ENCODE measurements at places on chromosomes 1 and 21.

DNA sequence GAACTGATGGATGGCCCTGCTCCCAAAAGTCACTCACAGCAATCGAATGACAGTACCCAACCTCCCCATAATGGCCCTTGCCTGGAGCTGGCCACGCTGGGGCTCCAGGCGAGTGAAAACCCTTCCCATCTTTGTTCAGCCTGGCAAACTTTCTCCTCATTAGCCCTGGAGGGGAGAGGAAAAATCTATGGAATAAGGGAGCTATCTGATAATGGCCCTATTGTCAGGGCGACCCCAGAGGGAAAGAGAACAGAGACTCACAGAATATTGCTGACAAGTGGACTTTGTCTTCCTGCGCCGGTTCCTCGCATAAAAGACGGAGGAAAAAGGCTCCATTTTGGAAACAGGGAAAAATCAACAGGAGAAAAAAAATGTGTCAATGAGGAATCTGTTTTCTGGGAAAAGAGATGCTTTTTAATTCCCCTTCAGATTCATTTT, 13.0 kb upstream of the ARHGEF16 start:
- DNase-seq, result no peak

DNA sequence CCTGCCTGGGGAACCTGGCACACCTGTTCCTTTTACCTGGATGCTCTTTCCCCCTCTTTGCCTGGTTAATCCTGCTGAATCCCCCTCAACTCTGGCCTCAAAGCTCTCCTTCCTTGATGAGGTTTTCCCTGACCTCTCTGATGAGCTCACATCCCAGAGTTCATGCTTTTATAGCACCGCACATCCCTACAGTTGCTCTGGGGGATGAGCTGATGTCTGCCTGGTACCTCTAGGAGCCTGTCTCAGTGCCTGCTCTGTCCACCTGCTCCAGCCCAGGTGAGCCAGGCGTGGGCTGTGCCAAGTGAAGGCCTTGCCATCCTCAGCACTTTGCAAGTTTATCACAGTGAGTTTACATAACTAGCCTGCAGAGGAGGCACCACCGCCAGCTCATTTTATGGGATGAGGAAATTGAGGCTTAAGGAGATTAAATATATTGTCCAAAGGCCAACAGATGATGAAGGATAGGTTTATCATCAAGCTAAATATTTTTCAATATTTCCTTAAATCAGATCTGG, 58.6 kb upstream of the TMPRSS2 start:
- DNase-seq, result no peak

DNA sequence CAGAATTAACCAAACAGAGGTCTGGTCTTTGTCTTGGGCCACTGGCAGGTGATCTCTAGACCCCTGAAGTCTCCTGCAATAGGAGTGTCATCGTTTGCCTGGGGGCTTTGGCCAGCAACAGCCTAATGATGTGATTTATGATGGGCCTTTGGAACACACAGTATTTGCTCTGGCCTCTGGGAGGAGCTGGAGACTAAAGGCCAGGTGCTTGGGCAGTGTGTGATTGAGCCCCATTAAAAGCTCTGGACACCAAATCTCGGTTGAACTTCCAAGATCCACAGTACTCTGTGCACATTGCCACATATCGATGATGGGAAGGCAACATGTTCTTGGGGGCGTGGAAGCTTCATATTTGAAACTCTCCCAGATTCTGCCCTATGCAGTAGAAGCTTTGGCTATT, 32.0 kb upstream of the TLR5 start:
- DNase-seq, result no peak

- DNase-seq, result no peak
Observed at GRCh38 chr1:182679684-182680083, 4.7 kb downstream of the RGS8 start.

DNA sequence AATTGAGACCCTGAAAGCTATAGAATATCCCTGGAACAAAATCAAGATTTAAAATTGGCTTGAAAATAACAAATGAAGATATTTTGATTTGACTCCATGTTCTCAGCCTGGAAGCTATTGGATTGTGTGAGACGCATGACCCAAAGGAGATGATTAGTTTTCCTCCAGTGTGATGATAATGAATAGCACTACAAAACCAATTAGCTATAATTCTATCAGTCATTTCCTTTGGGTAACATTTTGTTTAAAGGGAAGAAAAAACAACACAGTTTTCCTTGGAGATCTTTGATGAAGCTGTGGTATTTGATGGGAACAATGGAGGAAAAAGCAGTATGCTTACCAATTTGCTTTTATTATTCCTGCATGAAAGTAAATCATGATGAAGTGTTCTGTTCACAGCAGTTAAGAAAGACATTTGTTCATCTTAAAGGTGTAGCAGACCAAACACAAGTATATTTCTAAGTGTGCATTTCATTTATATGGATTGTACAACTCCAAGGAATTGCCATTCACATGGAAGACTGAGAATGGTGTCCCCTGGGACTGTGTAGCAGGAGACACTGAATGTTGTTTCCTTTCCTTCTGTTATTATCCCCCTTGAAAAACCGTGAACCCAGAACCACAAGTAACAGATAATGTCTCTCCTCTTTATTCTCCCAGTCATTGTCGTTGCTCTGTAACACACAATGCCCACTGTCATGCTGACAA, 111.4 kb downstream of the CACHD1 start:
- no peak for DNase-seq

GRCh38 chr21:30257773-30258172, 25.0 kb downstream of the KRTAP24-1 start:
- DNase-seq, result peak; percentile 27

DNA sequence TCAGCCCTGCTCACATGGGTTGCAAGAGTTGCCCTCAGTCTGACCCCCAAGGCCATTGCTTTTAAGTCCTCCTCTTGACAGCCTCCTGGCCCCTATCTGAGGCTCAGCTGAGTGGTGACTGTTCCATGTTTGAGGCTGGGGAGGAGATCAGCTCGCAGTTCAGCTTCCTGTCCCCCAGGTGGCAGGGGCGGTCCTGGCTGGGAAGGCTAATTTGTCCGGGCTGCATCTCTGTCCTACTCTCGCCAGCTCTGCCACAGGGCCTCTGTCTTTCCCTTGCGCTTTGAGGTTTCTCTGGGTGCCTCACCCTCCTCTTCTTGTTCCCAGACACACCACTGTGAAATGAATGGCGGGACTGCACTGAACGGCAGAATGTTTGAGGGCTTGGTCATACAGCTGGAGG, 157.3 kb downstream of the KCNJ6 start:
- DNase-seq, result peak; percentile 60

DNA sequence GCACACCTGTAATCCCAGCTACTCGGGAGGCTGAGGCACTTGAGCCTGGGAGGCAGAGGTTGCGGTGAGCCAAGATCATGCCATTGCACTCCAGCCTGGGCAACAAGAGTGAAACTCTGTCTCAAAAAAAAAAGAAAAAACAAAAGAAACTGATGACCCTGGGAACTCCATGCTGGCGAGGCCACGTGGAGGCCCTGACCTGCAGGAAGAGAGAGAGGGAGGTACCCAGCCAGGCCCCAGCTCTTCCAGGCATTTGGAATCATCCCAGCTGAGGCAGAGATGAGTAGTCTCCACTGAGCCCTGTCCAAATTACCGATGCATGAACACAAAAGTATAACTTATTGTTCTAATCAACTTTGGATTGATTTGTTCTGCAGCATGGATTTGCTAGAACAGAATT, 132.0 kb upstream of the ZBTB40 start:
- no peak for DNase-seq

GRCh38 chr1:63189677-63190076, 132.7 kb upstream of the FOXD3 start:
- DNase-seq, result peak; percentile 19

GRCh38 chr1:86259390-86259789, 102.8 kb upstream of the COL24A1 start:
- no peak for DNase-seq

GRCh38 chr1:174967845-174968705, 31.7 kb upstream of the CACYBP start:
- no peak for DNase-seq

- no peak for DNase-seq
Observed at GRCh38 chr1:18924221-18924691, 21.9 kb upstream of the ALDH4A1 start.

- DNase-seq, result no peak
Observed at GRCh38 chr21:39595465-39595864, 17.3 kb upstream of the B3GALT5 start.

- DNase-seq, result no peak
Observed at GRCh38 chr21:18987520-18988026, 584.0 kb upstream of the TMPRSS15 start.

DNA sequence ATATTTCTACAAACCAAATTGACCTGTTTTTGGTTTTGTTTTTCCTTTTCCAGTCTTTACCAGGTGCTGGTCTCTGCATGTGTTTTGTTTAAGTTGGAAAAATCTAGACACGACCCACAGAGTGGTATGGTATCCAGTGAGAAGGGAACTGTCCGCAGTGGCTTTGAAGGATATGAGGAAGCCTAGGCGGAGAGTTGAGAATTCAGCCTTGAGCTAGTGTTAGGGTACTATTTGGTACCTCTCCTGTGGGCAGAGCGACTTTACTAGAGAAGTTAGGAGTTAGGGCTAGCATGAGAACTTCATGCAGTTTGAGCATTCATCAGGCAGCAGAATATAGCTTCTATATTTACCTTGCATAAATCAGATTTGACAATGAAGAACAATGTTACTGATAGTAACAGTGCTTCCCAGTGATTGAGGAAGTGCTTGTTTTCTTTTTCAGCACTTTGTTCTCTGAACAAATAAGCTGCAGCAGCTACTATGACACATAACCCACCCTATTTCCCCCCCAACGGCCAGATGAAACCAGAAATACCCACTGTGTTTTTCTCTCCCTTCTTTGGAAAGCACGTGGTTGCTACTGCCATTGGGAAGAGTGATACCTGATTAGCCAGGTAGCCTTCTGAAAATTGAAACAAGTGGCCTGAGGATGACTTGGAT, 19.0 kb downstream of the MRPS6 start:
- no peak for DNase-seq

DNA sequence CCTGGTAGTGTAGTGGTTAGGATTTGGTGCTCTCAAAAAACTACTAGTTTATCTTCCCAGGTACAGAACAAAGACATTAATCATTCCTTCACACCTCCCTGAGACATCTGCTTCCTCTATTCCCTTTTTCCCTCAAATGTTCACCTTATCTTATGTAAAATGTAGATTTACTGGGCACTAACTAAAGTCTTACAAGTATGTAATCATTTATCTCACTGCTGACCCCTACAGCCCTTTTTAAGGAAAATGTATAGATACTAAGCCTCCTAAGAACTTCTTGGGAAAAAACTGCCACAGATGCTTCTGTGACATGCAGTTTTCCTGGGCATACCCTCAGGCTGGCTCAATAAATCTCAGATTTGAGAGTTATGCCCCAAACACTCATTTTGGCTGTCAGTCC, 50.8 kb upstream of the NEK7 start:
- DNase-seq, result no peak

DNA sequence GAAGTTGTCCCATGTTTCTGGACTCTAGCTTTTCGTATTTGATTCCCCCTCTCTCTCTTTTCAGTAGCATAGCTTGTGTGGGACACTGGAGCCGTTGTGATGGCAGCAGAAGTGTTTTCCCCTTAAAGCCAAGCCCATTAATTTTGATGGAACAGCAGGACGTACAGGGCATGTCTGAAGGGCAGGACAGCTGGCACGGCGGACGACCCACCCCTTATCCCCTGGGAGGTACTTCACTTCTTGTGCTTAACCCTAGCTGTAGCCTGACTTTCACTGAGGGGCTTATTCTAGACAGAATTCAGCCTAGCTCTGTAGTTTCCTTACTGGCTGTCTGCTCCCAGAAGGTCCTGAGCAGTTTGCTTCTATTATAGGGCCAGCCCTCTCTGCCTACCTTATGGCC, 8.6 kb upstream of the PPFIA4 start:
- no peak for DNase-seq

DNA sequence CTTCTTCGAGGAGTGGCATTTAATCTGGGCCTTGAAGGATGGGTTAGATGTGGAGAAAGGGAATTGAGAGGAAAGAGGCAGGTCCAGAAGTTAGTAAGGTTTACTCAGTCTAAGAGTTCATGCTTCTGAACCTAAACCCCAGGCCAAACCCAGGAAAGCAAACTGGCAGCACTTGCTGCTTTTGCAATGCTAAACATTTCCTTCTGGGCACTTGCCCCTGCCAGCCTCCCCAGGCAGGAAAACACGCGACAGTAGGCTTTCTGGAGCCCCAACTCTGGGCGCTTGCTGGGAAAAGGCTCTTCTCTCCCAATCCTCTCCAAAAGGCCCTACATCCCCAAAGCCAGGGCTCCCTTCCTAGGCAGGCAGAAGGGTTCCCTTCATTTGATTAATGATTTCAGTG, 2.5 kb downstream of the OLFML2B start:
- DNase-seq, result no peak

DNA sequence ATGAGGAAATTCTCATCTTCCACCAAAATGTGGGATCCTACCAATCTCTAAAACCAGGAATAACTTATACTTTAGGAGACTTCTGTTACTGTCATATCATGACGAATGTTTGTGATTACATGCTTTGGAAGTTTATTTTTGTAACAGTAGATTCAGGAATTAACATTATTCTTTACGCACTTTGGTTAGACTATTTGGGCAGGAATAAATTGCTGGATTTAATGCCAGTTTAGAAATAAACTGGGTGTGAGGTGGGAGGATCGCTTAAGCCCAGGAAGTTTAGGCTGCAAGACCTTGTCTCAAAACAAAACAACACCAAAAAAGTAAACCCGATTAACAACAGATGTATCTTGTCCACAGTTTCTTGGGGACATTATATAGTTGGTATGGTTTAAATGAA, 52.1 kb downstream of the MIGA1 start:
- no peak for DNase-seq

- DNase-seq, result peak; percentile 48
Observed at GRCh38 chr1:29240400-29240837, 4.1 kb downstream of the PTPRU start.

DNA sequence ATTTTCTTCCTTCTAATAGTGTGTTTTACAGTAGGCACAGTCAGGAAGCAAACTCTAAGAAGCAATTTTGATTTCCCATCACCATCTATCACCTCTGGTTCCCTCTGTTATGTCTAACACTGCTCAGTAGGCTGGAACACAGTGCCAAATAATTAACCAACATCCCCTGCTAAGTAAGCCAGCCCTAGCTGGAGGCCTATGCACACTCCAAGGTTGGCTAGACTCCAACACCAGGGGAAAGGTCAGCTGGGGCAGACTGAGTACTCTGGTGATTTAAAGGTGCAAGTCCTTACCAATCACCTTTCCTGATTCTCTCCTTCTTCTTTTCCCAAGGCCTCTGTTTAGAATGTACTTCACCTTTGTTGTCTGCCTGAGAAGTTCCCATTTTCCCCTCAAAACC, 46.5 kb upstream of the BEND5 start:
- DNase-seq, result no peak

GRCh38 chr1:74835051-74835450, 102.1 kb downstream of the TYW3 start:
- peak; percentile 40 for DNase-seq
